ENCODE measurements at places on chromosomes 3 and 15. TPM values are rescaled to one million over a fixed set of nuclear protein-coding genes. Genes with fewer than 3 reads are reported as not detected.

GRCh38 chr15:101204739-101205535, 46.9 kb downstream of the CHSY1 start:
- DNase-seq, result no peak
- H3K4me1 ChIP-seq, result peaks cover 28% of the 10 kb centered on the region
- no peak overlapping the region for H3K4me3 ChIP-seq
- no peak overlapping the region for H3K27ac ChIP-seq
- peaks cover 3% of the 10 kb centered on the region for H3K27me3 ChIP-seq

- no peak for DNase-seq
- H3K4me1 ChIP-seq, result peaks cover 2% of the 10 kb centered on the region
- peaks cover 3% of the 10 kb centered on the region for H3K27me3 ChIP-seq
- H3K36me3 ChIP-seq, result no peaks in the 10 kb centered on the region
- no peak overlapping the region for H3K4me3 ChIP-seq
Observed at GRCh38 chr3:10771486-10772270, 44.4 kb upstream of the SLC6A11 start.

- no peak for DNase-seq
- no peak overlapping the region for H3K4me3 ChIP-seq
- H3K27me3 ChIP-seq, result peaks cover 1% of the 10 kb centered on the region
- H3K27ac ChIP-seq, result no peak overlapping the region
- no peaks in the 10 kb centered on the region for H3K36me3 ChIP-seq
- no peaks in the 10 kb centered on the region for H3K4me1 ChIP-seq
Observed at GRCh38 chr3:39469945-39470344, 2.5 kb downstream of the MOBP start.

- DNase-seq, result peak; percentile 41
- H3K4me1 ChIP-seq, result peaks cover 17% of the 10 kb centered on the region
- peaks cover 16% of the 10 kb centered on the region for H3K27me3 ChIP-seq
- no peak overlapping the region for H3K27ac ChIP-seq
Observed at GRCh38 chr3:39808467-39809180, 785 bp upstream of the MYRIP start.

GRCh38 chr3:42532229-42532628, 29.8 kb downstream of the VIPR1 start:
- no peak overlapping the region for H3K4me3 ChIP-seq
- H3K27ac ChIP-seq, result no peak overlapping the region
- peaks cover under 1% of the 10 kb centered on the region for H3K27me3 ChIP-seq
- H3K36me3 ChIP-seq, result no peaks in the 10 kb centered on the region
- no peaks in the 10 kb centered on the region for H3K4me1 ChIP-seq

- H3K36me3 ChIP-seq, result no peaks in the 10 kb centered on the region
- H3K27ac ChIP-seq, result no peak overlapping the region
- peak; percentile 58 for DNase-seq
- H3K4me3 ChIP-seq, result no peak overlapping the region
Observed at GRCh38 chr15:70101459-70102113, 3.9 kb upstream of the TLE3 start.

DNA sequence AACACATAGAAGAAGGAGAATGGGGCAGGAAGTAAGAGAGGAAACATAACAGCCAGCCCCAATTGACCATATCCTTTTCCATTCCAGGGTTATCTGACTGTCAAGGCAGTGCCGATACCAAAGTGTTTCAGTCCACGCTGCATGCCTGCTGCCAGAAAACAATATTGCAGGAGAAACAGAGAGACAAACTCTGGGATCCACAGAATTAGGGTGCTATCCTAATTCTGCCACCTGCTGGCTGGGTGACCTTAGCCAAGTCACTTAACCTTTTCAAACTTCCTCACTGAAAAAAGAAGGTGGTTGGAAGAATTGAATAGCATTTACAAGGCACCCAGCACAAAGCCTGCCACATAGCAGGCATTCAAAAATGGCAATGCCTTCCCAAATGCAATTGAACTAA, 32.0 kb downstream of the GLB1 start:
- DNase-seq, result no peak
- peaks cover 2% of the 10 kb centered on the region for H3K4me1 ChIP-seq
- no peak overlapping the region for H3K27ac ChIP-seq
- H3K4me3 ChIP-seq, result no peak overlapping the region
- peaks cover 5% of the 10 kb centered on the region for H3K36me3 ChIP-seq
- H3K27me3 ChIP-seq, result peaks cover 1% of the 10 kb centered on the region

DNA sequence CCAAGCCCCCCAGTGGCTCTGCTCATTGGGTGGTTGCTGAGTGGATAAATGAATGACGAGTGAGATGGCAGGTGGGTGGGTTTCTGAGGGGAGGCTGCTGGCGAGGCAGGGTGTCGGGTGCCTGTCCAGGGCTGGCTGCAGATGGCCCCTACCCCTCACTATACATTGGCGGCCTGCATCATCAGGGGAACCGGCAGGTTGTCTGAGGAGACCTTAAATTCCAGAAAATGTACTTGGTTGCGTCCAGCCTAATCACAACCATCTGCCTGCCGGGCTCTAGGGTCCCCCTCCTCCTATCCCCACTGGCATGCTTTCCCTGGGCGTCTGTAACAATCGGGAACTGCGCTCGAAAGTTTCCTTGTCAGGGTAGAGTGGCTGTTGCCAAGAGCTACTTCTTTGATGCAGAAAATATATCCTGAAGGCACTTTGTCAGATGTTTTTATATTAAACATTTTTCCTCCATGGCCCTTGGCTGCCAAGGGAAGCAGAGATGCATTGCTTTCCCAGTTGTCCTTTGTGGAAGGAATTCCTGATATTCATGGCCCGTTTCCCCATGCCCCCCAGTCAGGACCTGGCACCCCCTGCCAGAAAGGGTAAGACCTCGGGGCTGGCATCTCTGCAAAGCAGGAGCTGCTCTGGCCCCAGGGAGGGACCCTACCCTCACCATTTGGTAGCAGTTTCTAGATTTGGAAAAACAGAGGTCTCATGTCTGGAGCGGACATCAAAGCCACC, 22.9 kb downstream of the SMAD6 start:
- peaks cover 3% of the 10 kb centered on the region for H3K27me3 ChIP-seq
- H3K36me3 ChIP-seq, result no peaks in the 10 kb centered on the region
- no peaks in the 10 kb centered on the region for H3K4me1 ChIP-seq
- no peak overlapping the region for H3K27ac ChIP-seq
- H3K4me3 ChIP-seq, result no peak overlapping the region

DNA sequence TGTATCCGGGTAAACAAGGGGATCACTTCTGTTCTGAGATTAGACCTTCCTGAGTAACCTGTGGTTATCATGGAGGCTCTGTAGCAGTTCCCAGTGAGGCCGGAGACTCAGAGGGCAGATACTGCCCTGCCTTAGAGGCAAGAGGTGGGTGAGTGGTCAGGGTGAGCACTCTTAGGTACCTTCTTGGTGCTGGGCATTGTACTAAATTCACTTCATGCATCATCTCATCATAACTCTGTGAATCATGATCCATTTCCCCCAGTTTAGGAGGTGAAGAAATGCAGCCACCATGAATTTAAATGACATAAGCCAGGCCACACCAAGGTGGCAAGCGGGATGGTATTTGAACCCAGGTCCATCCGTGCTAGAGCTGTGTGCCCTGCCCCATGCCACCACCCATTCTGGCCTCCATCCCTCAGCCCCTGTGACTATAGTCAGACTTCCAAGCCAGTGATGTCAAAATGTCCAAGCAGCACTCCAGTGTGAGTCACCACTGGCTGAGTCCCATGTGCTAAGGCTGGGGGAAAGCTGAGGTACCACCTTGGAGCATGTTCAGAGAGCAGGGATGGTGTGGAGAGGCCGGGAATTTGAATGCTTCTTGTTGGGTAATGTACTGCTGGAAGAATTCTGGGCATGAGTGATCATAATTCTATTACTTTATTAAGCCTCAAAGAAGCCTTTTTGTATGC, 88.8 kb downstream of the EPHB1 start:
- H3K27ac ChIP-seq, result no peak overlapping the region
- peaks cover 2% of the 10 kb centered on the region for H3K27me3 ChIP-seq
- no peak for DNase-seq
- H3K4me3 ChIP-seq, result no peak overlapping the region
- no peaks in the 10 kb centered on the region for H3K36me3 ChIP-seq
- H3K4me1 ChIP-seq, result no peaks in the 10 kb centered on the region

- DNase-seq, result no peak
- H3K27me3 ChIP-seq, result peaks cover 2% of the 10 kb centered on the region
- H3K4me3 ChIP-seq, result no peak overlapping the region
- no peak overlapping the region for H3K27ac ChIP-seq
Observed at GRCh38 chr3:107997671-107998070, 93.2 kb downstream of the CD47 start.

DNA sequence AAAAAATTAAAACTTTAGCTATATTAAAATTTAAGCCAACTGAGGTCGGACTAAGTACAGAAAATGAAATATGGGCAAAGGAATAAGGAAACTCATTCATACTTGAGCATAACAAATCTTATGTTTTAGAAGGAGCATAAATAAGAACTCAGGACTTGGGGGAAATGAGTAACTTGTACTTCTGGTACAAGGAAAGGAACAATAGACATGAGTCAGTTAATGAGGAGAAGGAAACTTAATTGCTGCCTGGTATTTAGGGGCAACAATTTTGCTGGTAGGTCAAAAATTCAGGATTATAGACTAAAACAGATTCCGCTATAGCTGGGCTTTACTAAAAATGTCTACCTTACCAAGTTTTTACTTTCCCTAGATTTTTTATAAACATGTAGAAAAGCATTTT, 113.1 kb downstream of the MYO5A start:
- H3K27me3 ChIP-seq, result no peaks in the 10 kb centered on the region
- H3K4me3 ChIP-seq, result no peak overlapping the region
- H3K27ac ChIP-seq, result no peak overlapping the region
- no peaks in the 10 kb centered on the region for H3K36me3 ChIP-seq
- no peaks in the 10 kb centered on the region for H3K4me1 ChIP-seq

- no peak overlapping the region for H3K4me3 ChIP-seq
- no peaks in the 10 kb centered on the region for H3K27me3 ChIP-seq
- H3K36me3 ChIP-seq, result no peaks in the 10 kb centered on the region
- H3K4me1 ChIP-seq, result peaks cover 3% of the 10 kb centered on the region
- DNase-seq, result no peak
Observed at GRCh38 chr3:100650651-100651619, 41.5 kb downstream of the ADGRG7 start.

DNA sequence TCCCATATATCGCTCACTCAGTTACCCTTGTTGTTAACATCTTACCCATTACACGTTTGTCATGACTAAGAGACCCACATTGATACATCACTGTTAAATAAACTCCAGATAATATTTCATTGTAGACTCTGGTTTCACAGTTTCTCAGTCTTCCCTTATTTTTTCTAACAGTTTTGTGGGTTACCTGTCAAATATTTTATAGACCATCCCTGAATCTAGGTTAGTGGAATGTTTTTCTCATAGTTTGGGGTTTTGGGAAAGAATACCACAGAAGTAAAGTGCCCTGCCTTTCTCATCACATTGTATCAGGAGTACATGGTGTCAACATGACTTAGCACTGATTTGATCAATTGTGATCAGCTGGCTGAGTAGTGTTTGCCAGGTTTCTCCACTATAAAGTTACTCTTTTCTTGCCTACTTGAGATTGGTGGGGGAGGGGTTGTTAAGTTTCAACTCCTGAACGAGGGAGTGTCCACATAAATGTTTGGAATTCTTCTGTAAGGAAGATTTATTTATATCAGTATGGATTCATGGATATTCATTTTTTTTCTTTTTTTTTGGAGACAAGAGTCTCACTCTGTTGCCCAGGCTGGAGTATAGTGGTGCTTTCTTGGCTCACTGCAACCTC, 25.9 kb downstream of the RNF111 start:
- peaks cover 7% of the 10 kb centered on the region for H3K36me3 ChIP-seq
- H3K27me3 ChIP-seq, result no peaks in the 10 kb centered on the region
- H3K27ac ChIP-seq, result no peak overlapping the region
- no peaks in the 10 kb centered on the region for H3K4me1 ChIP-seq
- DNase-seq, result no peak
- H3K4me3 ChIP-seq, result no peak overlapping the region

DNA sequence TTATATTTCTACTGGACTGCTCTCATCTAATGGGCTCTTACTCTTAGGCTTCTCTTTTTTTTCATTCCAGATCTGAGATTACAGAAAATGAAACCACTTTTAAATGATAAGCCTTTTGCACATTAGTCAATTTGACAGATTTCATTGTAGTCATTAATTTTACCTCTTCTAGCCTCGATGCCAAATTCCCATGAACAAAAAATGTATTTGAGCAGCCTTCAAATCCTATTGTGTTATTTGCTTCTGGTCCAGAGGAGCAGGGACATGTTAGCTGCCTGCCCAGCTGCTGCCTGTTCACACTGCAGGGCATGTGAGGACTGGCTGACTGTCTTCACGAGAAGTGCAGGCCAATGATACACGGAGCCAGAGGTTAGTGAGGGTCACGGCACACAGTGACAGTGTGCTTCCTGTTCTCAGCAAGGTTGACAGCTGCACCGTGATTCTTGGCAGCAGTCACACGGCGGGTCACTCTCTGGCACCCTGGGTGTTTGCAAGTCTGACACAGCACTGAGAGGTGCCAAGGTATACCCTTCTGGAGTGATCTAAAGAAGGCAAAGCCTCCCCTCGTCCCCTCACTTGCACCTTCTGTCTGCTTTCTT, 40.8 kb downstream of the KAT2B start:
- H3K4me3 ChIP-seq, result no peak overlapping the region
- no peak overlapping the region for H3K27ac ChIP-seq
- no peaks in the 10 kb centered on the region for H3K27me3 ChIP-seq
- no peaks in the 10 kb centered on the region for H3K4me1 ChIP-seq
- no peaks in the 10 kb centered on the region for H3K36me3 ChIP-seq

- H3K27ac ChIP-seq, result no peak overlapping the region
- no peaks in the 10 kb centered on the region for H3K27me3 ChIP-seq
- no peaks in the 10 kb centered on the region for H3K36me3 ChIP-seq
- DNase-seq, result no peak
- no peaks in the 10 kb centered on the region for H3K4me1 ChIP-seq
Observed at GRCh38 chr3:165820671-165821123, 16.5 kb downstream of the BCHE start.

DNA sequence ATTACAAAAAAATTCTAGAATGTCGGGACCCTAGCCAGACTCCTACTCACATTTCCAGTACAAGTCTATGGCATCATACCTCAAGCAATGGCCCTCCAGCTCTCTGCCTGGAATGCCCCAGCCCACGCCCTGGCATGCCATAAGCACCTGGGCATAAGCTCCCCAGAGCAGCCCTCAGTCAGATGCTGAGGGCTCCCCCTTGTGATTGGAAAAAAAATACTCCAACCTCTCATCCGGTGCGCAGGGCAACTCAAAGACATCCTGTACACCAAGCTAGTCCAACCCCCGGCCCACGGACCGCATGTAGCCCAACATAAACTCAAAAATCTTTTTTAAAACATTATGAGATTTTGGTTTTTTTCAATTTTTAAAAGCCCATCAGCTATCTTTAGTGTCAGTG, 115.4 kb downstream of the NEK10 start:
- H3K4me3 ChIP-seq, result no peak overlapping the region
- H3K27me3 ChIP-seq, result no peaks in the 10 kb centered on the region
- peak; percentile 24 for DNase-seq

DNA sequence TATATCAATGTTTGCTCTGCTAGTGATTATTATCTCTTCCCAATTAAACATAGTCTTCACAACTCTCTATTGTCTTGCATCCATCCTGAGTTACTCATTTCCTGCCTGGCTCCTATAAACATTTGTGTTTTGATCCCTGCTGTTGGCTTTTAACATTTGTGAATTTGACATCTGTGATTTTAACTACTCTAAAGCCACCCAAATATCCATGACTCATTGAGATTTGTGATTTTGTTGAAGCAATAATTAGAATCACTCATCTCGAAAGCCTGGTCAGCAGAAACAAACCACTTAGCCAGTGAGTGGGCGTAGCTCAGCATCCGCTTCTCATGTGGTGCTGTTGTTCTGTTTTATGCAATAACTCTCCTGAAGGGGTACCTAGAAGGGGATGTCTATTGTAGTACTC, 174.3 kb upstream of the ZBTB20 start:
- DNase-seq, result no peak
- no peaks in the 10 kb centered on the region for H3K4me1 ChIP-seq
- peaks cover 4% of the 10 kb centered on the region for H3K36me3 ChIP-seq

Gene CLDN1
- total RNA-seq, result not detected

Measured in glutamatergic neuron (in vitro differentiated cells).